ENCODE measurements at places on chromosomes 7 and 10.
A peak's percentile ranks its signal among the peaks of the same experiment; 100 is the strongest.

GRCh38 chr7:100485471-100485876 lies 1.7 kb downstream of the NYAP1 start:
- DNase-seq: peak; percentile 34

DNA sequence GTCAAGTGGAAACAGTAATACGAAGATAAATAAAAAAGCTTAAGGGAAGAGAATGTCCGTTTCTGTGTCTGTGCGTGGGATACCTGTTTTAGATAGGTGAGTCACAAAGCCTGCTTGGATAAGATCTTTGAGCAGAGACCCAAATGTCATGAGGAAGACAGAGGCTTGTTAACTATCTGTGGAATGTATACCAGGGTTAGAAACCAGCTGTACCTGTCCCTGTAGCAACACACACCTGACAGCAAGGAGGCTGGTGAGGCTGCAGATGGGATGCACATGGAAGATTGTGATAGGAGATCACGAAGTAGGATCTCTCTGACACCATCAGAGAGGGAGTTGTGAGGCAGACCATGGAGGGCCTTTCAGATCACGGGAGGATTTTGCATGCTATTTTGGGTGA lies 105.3 kb downstream of the ARHGAP21 start:
- no peak for DNase-seq

DNA sequence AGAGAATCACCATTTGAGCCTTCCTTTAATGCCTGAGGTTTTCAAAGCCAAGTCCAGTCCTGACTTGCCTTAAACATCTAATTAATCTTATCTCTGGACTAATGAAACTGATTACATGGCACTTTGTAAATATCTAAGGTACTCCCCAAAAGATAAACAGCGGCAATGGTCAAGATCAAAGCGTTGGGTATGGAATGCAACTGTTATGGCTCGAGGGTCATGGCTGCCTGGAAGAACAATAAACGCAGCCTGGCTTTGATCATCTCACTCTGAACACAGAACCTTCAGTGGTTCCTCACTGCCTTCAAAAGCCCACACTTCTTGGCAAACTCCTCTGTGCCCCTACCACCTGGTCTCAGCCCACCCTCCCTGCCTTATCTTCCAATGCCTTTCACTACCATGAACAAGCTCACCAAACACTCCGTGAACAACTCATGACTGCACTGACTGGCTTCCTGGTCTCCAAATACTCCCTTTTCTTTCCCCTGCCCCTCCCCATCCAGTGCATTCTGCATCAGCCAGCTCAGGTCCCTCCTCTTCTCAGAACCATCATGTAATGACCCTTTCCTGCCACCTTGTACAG lies 150.2 kb upstream of the NFE2L3 start:
- DNase-seq: no peak

GRCh38 chr10:68578974-68579373 lies 18.8 kb downstream of the TET1 start:
- no peak for DNase-seq

- DNase-seq: no peak
Observed at GRCh38 chr10:133422807-133423771, 1.3 kb downstream of the SPRN start.

DNA sequence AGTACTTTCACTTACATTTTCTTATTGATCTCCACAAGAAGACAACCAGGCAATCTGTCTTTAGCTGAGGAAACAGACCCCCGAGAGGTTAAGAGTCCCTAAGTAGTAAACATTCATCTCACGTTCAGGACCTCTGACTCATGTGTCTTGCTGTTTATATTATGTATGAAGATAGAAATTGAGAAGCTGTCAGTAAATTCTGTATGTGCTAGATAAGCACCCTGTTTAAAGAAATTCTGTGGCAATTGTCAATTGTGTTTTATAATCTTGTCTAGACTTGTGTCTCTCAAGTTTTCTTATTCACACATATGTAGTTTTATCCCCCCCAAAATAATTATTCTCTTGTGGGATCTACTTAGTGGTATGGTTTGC lies 14.5 kb downstream of the ADK start:
- no peak for DNase-seq

- no peak for DNase-seq
Observed at GRCh38 chr10:15324113-15324512, 47.0 kb downstream of the FAM171A1 start.

GRCh38 chr7:158003441-158004122 lies 584.0 kb downstream of the PTPRN2 start:
- DNase-seq: no peak

GRCh38 chr10:33278198-33278597 lies 56.3 kb downstream of the NRP1 start:
- DNase-seq: no peak

DNA sequence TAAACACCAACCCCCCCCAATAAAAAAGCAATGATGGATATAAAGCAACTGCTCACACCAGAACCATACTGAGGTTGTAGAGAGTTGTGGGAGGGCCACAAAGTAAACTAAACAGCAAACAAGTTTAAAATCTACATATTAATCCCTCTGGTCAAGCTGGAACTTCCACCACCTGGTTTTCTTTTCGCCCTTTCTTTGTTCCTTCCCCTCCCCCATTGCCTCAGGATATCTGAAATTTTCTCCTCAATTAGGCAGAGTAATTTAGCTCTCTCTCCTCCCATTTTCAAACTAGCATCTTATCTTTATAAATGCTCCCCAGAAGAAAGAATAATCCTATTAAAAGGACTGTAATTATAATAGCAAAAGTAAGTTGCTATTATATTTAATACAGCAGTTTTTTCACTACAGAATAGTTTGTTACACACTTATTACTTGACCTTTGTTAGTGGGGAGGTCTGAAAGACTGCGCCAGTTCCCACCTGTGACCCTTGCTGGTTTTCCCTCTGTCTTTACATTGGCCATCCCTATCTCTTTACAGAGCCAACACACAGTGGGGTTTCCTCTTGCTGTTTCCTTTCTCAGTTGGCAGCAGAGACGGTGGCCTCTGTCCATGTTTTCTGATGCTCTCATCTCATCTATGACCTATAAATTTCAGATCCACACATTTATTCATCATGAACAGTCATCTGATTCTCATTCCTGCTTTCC lies 235.4 kb downstream of the RNLS start:
- no peak for DNase-seq

DNA sequence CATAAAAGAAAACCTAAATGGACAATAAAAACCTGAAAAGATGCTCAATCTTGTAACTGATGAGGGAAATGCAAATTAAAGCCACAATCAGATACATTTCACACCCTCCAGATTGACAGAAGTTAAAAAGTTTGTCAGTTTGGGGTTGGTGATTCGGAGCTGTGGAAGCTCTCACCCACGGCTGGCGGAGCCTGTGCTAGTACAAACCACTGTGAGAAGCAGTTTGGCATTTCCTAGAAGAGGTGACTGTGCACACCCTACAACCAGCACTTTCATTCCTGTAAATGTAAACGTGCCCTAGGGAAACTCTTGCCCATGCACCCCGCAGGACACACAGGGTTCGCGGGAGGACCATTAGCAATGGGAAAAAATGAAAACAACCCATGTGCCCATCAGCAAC lies 114.1 kb downstream of the BMS1 start:
- no peak for DNase-seq

GRCh38 chr10:103025696-103026095 lies 107.6 kb downstream of the CNNM2 start:
- DNase-seq: no peak

GRCh38 chr10:112951359-112952281 lies 1.6 kb downstream of the TCF7L2 start:
- peak; percentile 65 for DNase-seq

DNA sequence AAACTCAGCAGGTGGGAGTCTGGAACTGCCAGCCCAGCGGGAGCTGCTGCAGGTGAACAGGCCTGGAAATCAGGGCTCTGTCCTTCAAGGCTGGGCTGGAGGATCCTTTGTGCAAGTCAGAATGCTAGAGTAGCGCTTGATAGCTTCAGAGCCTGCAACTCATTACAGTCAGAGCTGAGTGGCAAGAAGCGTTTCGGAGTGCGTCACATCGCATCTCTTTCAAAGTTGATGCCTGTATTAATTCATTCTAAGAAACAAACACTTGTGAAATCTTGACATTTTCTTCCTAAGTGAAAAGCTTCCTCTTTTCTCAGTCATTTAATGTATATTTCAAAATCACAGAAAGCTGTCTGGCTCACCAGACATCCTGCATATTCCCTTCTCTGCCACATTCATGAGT lies 121.2 kb upstream of the NPS start:
- DNase-seq: no peak

- DNase-seq: no peak
Observed at GRCh38 chr7:39613577-39613976, 9.8 kb upstream of the RALA start.

DNA sequence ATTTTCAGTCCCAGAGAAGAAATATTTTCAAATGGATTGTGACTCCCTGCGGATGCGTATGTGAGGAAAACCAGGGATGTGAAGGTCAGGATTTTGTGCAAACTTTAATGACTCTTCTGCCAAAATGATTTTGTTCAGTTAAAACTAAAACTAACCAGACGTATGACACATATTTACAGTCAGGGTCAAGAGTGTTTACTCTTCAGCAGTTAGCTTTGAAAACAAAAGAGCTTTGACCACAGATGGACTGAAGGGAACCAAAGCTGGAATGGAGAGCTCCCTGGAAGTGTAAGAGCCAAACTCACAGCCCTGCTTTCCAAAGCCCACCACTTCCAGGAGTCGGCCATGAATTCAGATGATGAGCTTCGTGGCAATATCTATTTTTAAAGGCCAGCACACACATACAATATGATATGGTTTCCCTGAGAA lies 15.5 kb downstream of the SVIL start:
- DNase-seq: no peak

DNA sequence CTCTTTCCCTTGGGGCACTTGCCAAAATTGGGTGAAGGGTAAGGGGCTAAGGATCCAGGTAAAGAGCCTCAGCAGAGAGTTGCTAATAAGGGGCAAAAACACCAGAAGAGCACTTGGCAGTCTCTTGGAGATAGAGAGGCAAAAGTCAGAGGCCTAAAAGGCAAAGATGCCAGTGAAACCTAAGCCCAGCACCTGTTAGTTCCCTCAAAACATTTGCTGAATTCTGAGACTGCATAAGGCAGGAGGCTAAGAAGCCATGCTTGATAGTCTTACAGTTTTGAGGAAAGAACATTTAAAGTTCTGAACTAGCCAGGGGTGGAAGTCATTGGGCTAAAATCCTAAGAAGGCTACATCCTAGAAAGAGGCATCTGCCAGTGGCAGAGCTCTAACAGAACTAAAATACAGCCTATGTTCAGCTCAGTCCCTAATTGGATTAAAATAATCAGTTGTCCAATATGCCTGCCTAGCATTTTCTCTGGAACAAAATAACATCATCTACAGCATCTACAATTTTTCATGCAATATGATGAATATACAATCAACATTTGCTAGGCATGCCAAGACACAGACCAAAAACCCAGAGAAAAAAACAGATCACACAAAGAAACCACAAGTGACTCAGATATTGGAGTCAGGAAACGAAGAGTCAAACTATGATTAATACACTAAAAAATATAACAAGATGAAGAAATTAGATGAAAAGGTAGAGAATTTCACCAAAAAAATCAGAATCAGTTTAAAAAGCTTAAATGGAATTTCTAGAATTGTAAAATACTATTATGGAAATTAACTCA lies 7.7 kb downstream of the HTR7 start:
- DNase-seq: peak; percentile 53

GRCh38 chr7:90322837-90323236 lies 1.7 kb upstream of the FAM237B start:
- DNase-seq: no peak

All from NCI-H226 (cell line).